ENCODE measurements at places on chromosomes 2 and 18.

GRCh38 chr2:166081131-166081632, 46.6 kb downstream of the SCN1A start:
- no peak for DNase-seq

DNA sequence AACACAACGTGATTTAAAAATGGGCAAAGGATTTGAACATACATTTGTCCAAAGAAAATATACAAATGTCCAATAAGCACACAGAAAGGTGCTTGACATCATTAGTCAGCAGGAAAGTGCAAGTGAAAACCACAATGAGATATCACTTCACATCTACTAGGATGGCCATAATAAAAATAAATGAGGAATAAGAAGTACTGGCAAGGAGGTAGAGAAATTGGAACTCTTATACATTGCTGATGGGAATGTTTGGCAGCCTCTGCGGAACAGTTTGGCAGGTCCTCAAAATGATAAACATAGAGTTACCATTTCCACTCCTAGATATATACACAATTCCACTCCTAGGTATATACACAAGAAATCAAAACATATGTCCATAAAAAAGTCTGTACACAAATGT, 51.0 kb upstream of the PGAP1 start:
- no peak for DNase-seq

- DNase-seq, result no peak
Observed at GRCh38 chr2:20615466-20616241, 35.2 kb downstream of the HS1BP3 start.

- DNase-seq, result no peak
Observed at GRCh38 chr18:58695772-58696171, 24.5 kb downstream of the MALT1 start.

DNA sequence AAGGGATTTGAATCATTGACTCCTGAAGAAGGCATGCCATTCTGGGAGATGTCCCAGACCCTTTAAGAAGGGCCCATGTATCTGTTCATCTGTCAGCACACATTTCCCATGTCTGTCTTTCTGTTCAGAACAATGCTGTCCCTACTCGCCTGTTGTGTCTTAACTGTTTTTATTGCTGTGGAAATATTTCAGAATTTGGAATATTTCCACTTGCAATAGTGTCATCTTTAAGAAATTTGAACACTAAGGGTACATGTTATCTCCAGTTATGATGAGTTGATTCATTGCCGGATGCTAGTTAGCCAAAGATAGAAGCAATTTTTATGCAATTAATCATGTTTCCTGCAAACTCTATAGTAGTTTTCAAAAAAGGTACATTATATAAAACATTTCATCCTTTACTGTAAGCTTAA, 36.9 kb upstream of the NT5C1B start:
- DNase-seq, result peak; percentile 60

GRCh38 chr18:36419900-36420531, 122.5 kb downstream of the FHOD3 start:
- DNase-seq, result no peak

Data from AG09309 (cell line).